ENCODE measurements at places on chromosomes 5 and 9. TPM values are rescaled to one million over a fixed set of nuclear protein-coding genes. Genes with fewer than 3 reads are reported as not detected.
A peak's percentile ranks its signal among the peaks of the same experiment; 100 is the strongest.

Gene TRAF1
- total RNA-seq, result 19.2 TPM

Gene PDE8B
- total RNA-seq, result 8.8 TPM

DNA sequence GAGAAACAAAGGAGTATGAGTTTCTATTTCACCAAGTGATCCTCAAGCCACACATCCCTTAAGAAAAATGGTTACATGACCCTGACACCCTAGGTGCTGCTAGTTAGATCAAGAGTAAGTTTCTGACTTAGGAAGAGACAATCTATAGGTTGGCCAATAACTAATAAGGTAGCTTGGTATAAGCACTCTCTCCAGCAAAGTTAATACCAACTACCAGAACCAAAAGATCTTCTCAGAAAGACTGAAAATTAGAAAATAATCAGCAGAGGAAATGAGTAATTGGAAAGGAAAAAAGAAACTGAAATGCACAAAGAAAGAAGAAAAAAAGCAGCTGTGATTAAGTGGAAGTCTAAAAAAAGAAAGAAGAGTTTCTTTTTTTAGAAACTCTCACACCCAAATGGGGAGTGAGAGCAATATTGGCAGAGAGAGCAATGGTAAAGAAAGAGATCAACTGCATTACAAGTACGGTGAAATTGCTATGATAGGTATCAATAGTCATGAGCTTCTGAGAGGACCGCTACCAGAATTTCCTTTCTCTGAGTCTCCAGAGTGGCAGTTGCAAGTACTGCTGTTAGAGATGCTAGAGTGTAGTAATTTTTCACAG, 195.5 kb downstream of the TMEM167A start:
- H3K27me3 ChIP-seq, result no peaks in the 10 kb centered on the region
- H3K27ac ChIP-seq, result no peak overlapping the region
- no peaks in the 10 kb centered on the region for H3K36me3 ChIP-seq
- H3K4me1 ChIP-seq, result peaks cover 7% of the 10 kb centered on the region
- H3K4me3 ChIP-seq, result no peak overlapping the region

DNA sequence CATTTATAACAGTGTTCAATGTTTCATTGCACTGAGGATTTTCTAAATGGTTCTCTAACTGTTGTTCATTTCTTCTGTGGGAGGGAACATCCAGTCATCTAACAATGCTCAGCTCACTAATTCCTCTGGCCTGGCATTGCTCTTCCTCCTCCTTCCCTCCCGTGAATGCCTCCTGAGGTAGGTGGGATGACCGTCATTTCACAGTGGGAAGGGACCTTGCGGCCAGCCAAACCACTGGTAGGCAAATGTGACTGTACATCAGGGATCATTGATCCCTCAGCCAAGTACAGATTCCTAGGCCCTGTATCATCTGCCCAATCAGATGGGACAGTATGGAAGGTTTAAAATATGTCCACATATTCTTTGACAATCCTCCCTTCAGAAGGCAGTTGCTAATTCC, 23.7 kb upstream of the VDAC1 start:
- no peaks in the 10 kb centered on the region for H3K4me1 ChIP-seq
- H3K27ac ChIP-seq, result no peak overlapping the region
- DNase-seq, result no peak
- H3K36me3 ChIP-seq, result no peaks in the 10 kb centered on the region
- H3K27me3 ChIP-seq, result no peaks in the 10 kb centered on the region

DNA sequence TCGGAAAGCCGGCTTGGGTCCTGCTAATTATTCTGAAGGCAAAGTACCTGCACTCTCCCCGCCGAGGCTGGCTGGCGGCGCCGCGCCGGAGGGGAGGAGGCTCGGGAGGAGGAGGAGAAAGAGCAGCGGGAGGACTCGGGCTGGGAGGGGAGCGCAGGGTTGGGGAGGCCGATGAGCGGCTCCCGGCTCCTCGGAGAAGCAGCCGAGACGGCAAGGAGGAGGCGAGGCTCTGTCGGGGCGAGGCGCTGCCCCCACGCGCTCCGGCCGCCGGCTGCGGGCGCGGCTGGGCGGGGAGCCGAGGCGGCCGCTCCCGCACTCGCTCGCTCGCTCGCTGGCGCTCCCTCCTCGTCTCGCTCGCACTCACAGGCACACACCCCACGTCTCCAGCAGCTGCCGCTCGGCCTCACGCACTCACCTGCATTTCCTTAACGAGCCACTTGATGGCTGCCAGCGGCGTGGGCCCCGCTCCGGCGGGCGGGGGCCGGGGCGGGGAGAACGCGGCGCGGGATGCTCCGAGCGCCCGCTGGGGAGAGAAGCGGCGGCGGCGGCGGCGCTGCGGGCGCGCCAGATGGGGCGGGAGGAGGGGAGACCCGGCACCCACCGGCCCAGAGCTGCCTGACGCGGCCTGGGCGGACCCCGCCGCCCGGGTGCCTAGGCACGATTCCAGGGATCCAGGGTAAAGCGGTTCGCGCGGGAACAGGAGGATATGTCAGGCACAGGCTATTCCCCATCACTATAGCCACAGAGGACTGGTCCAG, at the start of gene PTPRD:
PTPRD (minus strand) TSS at position 362 of the 758 bp plus-strand sequence.
- DNase-seq, result no peak
- H3K4me1 ChIP-seq, result no peaks in the 10 kb centered on the region
- peak within 1 kb of the TSS; percentile 20 for H3K4me3 ChIP-seq

- H3K27ac ChIP-seq, result no peak overlapping the region
- DNase-seq, result peak; percentile 19
- H3K4me3 ChIP-seq, result peak overlapping the region; percentile 63
- peaks cover 21% of the 10 kb centered on the region for H3K27me3 ChIP-seq
- peaks cover 7% of the 10 kb centered on the region for H3K4me1 ChIP-seq
- H3K36me3 ChIP-seq, result no peaks in the 10 kb centered on the region
These were observed 996 bp downstream of the NXNL2 start for GRCh38 chr9:88536023-88536324.

DNA sequence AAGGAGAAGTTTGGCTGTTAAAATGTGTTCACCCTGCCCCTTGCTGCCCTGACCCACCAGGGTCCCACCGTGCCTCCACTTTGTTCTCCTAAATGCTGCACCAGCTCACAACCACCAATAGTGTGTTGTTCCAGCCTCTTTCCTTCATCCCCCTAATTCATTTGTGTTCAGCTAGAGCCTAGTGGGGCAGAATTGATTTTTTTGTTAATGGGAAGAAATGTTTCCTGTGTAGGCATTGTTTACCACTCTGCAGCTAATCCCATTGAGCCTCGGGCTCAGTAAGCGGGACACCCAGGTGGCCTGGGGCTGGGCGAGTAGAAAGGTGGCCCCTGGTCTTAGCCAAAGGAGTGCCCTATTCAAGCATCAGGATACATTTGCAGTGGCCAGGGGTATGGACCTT, 127.6 kb downstream of the MVB12B start:
- no peaks in the 10 kb centered on the region for H3K36me3 ChIP-seq
- no peak for DNase-seq
- no peaks in the 10 kb centered on the region for H3K27me3 ChIP-seq
- H3K4me3 ChIP-seq, result no peak overlapping the region
- H3K27ac ChIP-seq, result no peak overlapping the region

Measured in tibial nerve (tissue), 4 donors.